ENCODE measurements at places on chromosomes 1 and 21. TPM values are rescaled to one million over a fixed set of nuclear protein-coding genes. Genes with fewer than 3 reads are reported as not detected.

DNA sequence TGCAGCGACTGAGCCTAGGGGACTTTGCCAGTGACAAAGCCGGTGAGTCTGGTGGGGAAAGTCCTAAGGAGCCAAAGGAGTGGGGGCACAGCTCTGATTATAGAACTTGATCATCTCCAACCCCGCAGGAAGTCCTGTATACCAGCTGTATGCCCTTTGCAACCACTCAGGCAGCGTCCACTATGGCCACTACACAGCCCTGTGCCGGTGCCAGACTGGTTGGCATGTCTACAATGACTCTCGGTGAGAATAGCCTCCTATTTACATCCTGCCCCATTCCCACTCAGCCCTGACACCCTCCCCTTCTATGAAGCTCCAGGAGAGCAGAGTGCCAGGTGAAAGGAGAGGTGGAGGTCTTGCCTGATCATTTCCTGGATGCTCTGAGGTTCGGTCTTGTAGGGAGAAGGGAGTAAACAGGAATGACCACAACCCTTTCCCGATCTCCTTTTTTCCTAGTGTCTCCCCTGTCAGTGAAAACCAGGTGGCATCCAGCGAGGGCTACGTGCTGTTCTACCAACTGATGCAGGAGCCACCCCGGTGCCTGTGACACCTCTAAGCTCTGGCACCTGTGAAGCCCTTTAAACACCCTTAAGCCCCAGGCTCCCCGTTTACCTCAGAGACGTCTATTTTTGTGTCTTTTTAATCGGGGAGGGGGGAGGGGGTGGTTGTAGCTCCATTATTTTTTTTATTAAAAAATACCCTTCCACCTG, 1.2 kb upstream of the PPOX start:
- no peak for DNase-seq

DNA sequence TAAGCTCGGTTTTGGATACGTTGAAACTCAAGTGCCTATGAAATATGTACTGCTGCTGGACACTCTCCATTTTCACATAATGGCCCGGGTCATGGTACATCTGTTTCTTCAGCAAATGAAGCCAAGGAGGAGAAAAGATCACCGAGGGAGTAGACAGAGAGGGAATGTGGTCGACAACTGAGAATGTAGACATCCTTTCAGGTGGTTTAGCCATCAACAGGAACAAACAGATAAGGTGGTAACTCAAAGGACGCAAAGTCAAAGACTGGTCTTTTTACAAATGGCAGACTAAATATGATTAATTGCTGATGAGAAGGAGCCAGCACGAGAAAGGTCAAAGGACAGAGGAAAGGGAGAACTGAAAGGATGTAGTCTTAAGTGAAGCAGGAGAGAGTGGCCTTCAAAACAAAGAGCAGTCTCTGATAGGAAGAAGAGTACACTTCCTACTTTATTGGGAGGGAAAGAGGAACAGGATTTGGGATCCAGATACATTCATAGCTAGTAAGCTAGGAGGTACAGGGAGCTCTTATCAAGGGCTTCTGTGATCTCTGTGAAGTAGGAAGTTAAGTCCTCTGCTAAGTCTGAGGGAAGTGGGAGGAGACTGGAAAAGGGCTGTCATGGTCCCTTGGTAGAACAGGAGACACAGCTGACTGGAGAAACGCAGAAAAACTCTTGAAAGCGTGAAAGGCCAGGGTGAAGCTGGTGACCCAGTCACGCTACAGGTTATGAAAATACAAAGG, 28.3 kb downstream of the NUP133 start:
- DNase-seq, result peak; percentile 5

The NBPF6 gene
- not detected for total RNA-seq

The KCNT2 gene
- 3.4 TPM for total RNA-seq

The HPCA gene
- total RNA-seq, result 1.7 TPM

The DNAJC28 gene
- 1.9 TPM for total RNA-seq

The TTC3 gene
- 309 TPM for total RNA-seq

DNA sequence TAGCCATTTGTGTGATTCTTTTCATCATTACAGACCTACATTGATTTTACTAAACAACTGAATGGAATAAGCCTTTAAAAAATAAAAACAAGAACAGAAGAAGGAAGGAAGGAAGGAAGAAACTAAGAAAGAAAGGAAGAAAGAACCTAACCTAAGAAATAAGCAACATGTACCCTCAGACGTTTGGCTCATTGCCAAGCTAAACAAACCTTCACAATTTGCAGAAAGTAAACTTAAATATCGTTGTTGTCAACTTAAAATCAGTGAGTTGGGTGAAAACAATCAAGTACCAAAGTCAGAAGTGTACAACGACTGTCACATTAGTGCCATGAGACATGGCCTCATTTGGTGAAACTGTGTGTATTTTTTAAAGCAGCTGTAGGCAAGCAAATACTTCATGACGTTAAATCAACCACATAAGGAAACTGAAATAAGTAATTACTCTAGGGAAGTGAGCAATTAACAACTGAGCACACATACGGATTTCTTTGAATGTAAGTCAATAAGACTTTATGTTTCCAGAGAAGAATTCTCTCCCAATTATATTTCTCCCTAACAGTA, 313.1 kb upstream of the TMPRSS15 start:
- DNase-seq, result no peak

The S100A3 gene
- total RNA-seq, result not detected

DNA sequence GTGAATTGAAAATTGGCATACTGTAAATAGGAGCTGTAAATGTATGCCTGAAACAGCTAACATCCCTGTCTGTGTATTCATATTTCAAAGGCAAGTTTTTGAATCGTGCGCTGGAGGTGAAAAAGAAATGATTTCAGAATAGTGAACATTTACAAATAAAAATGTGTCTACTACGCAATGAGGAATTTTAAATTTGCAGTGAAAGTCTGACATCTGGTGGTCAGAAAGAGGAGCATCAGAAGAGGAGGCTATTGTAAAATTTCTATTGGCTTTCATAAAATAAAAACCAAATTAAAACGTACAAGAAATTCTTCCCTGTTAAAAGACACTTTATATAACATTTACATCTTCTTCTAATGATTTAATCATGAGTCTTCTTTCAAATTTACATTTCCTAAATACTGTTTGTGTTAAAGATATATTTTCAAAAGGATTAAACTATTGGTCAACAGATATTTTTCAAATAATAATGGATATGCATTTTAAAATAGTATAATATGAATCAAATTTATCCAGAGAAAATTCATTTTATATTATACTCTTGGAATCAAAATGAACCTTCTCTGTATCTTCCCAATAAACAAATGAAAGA, 113.7 kb upstream of the RRP15 start:
- peak; percentile 59 for DNase-seq

The GABRD gene
- total RNA-seq, result 0.72 TPM

DNA sequence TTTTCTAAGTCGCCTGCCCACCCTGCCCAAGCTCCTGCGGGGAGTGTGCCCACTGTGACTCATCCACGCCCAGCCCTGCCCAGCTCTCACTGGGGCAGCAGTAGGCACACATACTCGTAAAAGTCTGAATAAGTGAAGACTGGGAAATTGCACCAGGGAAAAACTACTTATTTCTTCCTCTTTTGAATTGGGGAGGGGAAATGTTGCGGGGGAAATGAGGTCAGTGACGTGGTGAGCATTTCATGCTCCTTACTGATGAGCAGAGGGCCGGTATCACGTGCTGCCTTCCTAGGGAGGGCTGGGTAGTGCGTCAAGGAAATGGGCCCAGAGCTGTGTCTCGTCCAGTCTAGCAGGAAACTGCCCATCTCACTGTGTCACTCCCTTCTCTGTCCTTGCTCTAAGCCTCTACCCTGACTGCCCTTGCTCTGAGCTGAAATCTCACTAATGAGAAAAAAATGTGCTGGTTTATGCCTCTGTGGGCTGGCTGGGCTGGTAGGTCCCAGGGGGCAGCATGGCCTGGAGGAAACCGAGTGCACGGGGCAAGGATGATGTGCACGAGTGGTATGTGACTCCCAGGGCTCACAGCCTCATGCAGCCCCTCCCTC, 13.5 kb upstream of the TNFRSF1B start:
- peak; percentile 42 for DNase-seq

DNA sequence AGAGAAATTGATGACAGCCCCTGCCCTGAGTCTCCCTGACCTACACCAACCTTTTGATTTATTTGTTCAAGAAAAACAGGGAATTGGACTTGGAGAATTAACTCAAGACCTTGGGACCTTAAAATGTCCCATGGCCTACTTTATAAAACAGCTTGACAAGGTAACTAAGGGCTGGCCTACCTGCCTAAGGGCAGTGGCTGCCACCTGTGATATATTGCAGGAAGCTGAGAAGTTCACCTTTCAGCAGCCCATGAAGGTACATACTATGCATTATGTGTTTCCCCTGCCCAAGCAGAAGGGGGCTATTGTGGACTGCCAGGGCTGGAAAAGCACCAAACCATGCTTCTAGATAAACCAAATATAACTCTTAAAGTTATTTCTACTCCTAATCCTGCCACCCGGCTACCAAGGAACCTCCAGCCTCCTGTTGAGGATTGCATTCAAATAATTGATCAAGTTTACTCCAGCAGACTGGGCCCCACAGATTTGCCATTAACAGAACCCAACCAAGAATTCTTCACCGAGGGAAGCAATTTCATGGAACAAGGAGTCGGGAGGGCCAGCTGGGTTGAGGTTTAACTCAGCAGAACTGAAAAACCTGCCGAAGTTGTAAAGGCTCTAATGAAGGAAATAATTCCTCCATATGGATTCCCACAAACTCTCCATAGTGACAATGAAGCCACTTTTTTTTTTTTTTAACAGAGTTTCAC, 28.2 kb downstream of the LACTBL1 start:
- no peak for DNase-seq

The ODR4 gene
- total RNA-seq, result 57.5 TPM

DNA sequence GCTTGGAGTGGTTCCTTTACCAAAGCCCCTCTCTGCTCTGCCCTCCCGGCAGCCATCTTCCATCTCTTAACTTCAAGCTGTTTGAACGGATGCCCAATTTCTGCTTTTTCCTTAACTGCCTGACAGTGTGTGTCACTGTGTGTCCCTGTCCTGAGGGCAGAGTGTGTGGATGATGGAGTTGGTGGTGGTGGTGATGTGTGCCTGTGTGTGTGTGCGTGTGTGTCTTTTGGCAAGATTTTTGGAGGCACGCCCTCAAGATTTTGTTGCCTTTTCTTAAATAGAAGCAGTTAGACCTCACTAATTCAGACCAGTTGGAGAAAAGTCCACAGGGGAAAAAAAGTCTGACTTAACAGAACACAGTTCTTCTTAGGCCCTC, 30.3 kb downstream of the SERTAD4 start:
- DNase-seq, result no peak

DNA sequence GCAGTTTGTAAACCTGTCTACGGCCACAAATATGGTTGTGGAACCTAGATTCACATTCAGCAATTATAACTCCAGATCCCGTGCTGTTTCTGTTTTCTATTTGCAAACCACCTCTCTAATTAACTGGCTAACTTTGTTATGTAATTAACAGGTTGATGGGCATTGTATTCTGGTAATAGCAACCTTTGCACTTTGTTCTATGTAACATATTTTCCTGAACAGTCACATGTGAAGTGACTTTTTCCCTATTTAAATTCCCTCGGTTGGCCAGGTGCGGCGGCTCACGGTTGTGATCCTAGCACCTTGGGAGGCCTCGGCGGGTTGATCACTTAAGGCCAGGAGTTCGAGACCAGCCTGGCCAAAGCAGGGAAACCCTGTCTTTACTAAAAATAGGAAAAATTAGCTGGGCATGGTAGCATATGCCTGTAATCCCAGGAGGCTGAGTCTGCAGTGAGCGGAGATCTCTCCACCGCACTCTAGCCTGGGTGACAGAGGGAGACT, 1.4 kb downstream of the ACADM start:
- no peak for DNase-seq

- peak; percentile 63 for DNase-seq
Observed at GRCh38 chr1:1573843-1574720, 581 bp downstream of the SSU72 start.

The ZMPSTE24 gene
- 60.7 TPM for total RNA-seq

DNA sequence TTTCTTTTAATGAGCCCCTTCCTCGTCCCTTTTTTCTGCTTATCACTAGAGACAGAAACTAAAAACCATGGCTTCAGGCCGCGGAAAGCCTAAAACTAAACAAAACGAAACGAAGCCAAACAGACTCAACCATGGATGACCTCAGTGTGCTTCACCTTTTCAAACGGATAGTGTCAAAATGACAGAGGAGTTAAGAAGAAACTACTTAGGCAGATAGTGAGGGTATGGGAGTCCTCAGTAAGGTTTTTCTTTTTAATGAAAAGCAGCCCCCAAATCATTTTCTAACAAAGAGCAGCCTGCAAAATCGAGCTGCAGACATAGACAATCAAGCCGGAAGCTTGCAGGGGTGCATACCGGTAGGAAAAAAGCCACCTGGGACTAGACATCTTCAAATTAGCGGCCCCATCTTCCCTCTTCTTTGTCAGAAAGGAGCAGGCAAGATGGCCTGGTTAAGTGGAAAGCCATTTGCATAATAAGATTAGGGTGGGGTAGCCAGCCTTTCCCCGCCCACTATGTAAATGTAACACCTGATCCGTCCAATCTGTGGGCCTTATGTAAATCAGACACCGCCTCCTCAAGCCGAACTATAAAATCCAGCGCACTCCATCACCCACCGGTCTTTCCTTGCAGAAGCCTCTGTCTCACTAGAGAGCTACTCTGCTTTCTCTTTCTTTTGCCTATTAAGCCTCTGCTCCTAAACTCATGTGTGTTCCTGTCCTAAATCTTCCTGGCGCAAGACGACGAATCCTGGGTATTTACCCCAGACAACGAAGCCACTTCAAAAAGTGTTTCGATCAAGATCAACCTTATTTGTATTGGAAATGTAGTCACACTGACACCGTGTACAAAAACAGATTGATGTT, 6.2 kb upstream of the ERO1B start:
- no peak for DNase-seq

DNA sequence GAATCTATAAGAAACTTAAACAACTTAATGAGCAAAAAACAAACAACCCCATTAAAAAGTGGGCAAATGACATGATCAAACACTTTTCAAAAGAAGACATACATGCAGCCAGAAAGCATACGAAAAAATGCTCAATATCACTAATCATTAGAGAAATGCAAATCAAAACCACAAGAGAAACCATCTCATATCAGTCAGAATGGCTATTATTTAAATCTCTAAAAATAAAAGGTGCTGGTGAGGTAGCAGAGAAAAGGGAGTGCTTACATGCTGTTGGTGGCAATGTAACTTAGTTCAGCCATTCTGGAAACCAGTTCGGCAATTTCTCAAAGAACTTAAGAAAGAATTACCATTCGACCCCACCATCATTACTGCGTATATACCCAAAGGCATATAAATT, 147.7 kb downstream of the FAF1 start:
- DNase-seq, result no peak

- peak; percentile 60 for DNase-seq
Observed at GRCh38 chr1:71228241-71228640, 147.4 kb upstream of the ZRANB2 start.

DNA sequence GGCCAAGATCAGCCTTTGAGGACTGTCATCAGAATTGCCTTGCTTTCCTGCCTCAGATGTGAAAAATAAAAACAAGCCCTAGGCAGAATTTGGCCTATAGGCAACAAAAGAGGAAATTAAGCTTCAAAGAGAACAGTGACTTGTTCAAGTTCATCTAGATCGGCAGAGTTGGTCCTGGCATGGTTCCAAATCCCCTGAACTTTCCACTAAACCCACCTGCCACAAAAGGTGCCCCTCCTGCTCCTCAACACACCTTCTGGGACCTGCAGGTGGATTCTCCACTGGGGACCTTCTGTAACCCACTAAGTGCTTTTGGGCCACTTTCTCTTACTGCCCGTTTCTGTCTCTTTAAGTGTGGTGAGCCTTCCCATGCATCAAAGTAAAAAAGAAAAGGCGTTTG, 42.5 kb upstream of the LRRN2 start:
- DNase-seq, result no peak

All from umbilical cord (tissue), 2 donors.